Effector memory CD8-positive, alpha-beta T cell (primary cell): ENCODE measurements at places on chromosomes 4 and X.

DNA sequence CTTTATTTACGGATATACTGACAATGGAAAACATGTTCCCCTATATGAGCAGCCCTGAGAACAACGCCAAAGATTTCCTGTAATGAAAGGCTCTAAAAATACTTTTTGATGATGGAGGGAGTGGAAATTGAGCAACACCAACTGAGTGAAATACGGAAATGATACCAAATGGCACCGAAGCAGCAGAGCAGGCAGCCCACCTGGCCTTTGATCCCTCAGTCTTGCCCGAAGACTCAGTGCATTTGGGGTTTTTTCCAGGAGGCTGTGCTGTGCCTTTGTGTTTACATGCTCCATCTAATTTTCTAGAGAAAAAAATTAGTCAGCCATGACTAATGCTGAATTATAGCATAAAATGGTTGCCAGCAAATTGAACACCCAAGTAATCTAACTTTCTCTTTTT lies 169.9 kb upstream of the RBPJ start:
- DNase-seq, result no peak

DNA sequence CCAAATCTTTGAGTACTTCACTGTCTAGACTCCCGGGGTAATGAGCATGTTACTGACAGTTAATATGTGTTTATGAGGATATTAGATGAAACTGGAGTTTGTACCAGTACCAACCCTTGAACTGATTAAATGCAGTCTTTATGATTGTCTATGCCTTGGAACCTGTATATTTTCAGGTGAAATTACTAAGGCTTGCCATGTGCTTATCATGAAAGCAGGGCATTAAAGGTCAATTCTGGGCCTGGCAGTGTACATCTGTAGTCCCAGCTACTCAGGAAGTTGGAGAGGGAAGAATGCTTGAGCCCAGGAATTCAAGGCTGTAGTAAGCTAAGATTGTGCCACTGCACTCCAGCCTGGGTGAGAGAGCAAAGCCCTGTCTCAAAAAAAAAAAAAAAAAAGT lies 27.6 kb downstream of the PHEX start:
- DNase-seq, result no peak

DNA sequence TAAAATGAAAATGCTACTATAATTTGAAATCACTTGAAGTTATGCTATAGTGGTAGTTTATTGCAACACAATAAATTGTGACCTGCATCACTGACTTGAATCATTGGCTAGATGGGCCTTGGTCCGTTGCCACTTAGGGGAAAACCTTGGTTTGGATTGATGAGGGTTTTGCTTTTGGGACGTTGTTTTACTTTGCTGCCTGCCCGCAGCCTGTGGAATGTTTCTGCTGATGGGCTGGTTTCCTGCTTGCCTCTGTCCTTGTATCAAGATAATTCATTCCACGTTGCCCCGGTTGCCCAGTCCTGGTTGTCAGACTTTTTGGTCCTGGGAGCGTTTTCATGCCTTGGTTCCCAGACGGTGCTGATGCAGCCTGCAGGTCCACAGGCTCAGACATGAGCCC lies 18.3 kb downstream of the HADH start:
- DNase-seq, result no peak

GRCh38 chr4:67892905-67893304 lies 9.1 kb upstream of the TMPRSS11D start:
- DNase-seq, result no peak

DNA sequence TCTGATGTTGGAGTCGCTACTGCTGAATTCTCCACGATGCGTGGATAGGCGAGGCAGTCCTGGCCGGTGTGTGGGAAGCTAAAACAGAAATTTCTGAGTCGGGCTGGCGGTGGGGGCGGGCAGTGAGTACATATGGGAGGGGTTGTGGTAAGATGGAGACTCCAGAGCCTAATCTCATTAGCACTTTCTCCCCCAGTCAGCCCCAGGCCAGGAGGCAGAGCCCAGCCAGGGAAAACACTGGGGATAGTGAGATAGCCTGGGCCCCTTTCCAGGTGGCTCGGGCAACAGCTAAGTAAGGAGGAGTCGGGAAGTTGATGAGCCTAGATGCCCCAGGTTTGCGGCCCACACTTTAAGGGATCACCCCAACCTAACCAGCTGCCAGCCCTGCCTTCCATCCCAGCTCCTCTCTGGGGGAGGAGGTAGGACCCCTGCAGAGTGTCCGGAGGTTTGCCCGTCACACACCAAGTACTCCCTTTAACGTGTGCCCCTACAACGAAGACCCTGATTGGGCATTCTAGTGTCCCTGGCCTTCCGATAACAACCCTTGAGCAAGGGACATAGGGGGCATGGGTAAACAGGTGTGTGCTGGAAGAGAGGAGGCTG lies 2.4 kb upstream of the LOC101059915 start:
- DNase-seq, result no peak

DNA sequence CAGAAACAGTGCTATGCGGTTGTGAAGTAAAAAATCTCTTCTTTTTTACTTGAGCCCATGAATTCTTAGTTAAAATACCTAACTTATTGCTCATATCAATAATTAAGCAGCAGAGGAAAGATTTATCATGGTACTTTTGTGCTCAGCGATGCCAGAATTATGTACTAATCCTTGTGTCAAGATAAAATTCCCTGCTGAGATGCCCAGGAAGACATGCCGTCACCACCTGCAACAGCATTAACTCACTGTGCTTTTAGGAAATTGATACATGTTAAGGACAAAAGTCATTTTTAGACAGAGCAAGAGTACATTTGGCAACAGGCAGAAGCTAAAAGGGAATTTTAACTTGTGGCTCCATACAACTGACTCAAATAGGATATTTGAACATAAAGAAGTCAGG lies 138.9 kb downstream of the NPNT start:
- no peak for DNase-seq

DNA sequence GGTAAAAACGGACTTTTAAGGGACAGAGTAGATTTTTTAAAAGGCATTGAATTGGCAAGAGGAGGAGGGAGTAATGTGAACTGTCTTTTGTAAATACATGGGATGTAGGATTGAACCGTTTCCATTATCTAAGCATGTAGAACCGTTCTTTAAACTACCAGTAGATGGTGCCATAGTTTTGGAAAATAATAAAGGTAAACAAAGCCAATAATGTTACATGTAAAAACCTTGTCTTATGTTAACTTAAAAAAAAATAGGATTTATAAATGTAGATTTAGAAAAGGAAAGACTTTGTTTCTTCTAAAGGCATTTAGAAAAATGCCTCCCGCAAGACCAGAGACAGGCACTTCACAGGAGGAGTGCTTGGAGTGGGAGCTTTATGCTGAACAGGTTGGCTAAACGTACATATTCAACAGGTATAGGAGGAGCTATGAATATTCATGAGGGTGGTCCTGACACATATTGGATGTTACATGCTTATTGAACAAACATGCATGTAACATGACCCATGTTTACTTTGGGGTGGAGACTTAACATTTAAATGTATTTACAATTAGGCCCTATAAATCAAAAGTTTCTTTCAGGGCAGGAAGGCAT lies 45.5 kb upstream of the FAM241A start:
- DNase-seq, result no peak

DNA sequence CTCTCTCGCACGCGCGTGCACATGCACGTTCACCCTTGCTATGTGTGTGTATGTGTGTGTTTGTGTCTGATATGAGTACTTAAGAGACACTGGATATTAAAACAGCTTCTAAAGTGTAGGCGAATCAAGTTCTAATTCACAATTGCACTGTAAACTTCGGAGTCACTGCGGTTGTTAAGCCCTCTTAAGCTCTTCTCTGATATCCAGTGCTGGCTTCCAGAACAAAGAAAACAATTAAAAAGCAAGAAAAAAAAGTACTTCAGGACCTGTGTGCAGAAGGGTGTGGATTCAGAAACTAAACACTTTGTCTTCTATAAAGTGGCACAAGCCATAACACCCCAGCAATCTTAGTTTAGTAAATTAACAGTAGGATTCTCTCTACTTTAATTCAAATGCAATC lies 300.2 kb downstream of the PCDH7 start:
- no peak for DNase-seq

- no peak for DNase-seq
Measured at GRCh38 chr4:57501720-57502119, 391.5 kb upstream of the IGFBP7 start.

DNA sequence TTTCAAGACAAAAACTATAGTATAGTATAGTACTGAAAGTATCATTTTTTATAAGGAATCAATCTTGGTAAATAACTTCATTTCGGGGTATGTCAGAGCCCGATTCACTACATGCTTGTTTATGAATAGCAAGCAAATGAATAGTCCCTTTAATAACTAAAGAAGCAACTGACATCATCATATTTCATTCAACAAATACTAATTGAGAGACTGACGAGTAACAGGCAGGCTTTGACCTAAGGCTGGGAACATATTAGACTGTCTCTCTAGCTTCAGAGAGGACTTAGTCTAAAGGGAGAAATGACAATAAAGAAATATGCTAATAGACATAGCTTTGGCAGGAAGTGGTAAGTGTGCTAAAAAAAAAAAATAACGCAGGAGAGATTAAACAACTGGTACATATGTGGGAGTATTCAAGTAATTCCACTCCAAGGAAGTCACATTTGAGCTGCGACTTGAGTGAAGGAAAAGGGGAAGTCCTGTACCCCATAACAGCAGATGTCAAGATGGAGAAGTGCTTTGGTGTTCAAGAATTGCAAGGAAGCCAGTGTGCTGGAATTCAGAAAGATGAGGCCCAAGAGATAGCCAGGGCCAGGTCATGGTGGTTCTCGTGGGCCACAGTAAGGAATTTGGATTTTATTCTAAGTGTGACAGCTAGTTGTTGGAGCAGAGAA lies 284.9 kb downstream of the FBXO8 start:
- no peak for DNase-seq

DNA sequence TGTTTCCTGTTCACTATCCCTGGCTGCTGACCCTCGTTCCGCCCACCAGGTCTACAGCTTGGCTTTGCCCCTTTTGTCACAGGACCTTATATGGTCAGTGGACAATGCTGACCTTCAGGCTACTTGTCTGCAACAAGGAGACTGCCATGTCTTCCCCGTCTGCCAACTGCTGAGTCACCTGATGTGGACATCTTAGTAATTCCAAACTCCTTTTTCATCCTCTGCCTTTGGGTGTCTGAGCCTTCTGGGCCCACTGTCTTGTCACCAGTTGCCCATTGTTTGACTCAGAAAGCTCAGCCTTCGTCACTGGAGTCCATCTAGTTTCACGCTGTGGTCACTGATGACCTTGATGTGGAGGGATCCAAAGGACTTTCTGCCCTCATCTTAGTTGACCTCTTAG lies 30.2 kb downstream of the GPRIN3 start:
- DNase-seq, result no peak

DNA sequence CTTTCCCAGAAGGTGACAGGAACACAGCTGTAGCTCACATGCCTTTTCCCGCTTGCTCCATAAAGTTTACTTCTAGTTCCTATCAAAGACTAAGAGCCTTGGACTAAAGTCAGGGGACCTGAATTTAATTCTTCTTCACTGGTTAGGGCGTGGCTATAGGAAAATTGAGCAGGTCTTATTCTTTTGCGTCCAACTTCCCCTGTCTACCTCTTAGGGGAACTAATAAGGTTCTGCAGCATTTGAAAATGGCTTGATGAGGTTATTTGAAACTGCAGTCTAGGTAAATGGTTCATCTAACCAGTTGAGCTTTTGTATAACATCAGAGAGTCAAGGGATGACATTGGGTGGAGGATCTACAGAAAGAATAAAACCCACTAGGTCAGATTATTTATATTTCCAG lies 2.6 kb downstream of the ARHGAP10 start:
- no peak for DNase-seq

DNA sequence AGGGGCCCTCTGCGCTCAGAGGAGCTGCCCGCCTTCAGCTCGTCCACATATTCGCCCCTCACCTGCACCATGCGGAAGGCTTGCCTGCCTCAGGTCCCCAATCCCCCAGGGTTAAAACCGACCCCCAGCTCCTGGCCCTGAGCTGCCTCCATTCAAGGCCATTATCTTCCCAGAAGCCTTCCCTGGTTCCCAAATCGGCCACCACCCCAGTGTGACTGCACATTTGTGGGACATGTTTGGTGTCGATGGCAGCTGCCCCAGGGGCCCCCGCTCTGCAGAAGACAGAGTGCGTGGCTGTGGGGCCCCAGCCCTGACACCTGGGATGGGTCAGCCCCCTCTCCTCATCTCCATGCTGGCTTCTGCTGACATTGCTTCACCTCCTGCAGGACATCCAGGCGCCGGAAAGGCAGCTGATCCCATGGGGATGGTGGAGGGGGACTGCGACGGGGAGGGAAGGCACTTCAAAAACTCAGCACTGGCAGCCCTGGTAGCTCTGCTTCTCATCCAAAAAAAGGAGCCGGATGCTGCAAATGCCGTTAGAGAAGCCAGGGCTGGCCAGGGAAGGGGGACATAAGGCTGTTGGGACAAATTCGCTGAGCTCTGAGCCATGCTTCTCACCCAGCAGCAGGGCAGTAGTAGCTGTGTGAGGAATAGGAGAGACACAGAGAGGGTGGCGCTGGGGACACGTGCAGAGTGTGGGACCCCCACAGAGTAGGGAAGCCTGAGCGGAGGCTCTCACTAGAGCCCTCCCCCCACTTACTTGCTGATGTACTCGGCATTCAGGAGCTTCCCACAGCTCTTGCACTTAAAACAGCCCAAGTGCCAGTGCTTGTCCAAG lies 78.5 kb downstream of the ABLIM2 start:
- no peak for DNase-seq

GRCh38 chrX:115013705-115014104 lies 3.7 kb downstream of the IL13RA2 start:
- no peak for DNase-seq

DNA sequence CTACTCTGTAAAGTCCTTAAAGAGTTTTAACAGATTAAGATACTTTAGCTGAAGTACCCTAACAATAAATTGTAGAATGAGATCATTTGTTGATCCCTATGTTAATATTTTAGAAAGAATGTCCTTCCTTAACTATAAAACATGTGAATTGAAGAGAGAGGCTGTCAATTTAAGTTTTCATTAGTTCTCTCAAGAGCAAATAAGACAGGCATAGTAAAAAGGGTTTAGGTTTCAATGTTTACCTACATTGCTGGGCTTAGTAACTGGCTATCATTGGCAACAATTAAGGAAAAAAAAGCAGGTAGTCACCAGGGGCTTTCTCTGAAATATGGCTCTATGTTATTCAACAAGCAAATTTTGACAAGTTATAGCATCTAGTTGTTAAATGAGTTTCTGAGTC lies 91.5 kb downstream of the ATRX start:
- DNase-seq, result no peak

GRCh38 chr4:15982842-15983524 lies 20.0 kb upstream of the FGFBP2 start:
- DNase-seq, result no peak

DNA sequence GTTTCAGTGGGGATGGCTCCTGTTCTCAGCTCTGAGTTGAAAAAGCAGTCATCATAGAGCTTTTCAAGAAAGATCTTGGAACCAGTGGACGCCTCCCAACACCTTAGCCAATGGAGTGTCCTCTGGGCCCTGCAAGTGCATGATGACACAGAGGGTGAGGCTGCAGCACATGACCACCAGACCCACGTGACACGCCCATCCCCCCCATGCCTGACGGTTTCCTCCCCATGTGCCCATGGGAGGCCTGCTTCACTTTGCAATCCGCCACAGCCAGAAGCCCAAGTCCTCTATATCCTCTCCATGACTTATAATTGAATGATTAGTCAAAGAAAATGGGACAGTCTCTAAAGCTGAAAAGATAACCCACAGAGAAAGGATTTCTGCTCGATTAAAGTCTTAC lies 187.0 kb downstream of the AFAP1 start:
- no peak for DNase-seq
